Suprapubic skin (tissue), 4 donors: ENCODE measurements at places on chromosomes 16 and 17. TPM values are rescaled to one million over a fixed set of nuclear protein-coding genes. Genes with fewer than 3 reads are reported as not detected.
A peak's percentile ranks its signal among the peaks of the same experiment; 100 is the strongest.

NACA2 gene
- not detected for total RNA-seq

TBX2 gene
- 2.7 TPM for total RNA-seq

CDIPT gene
- 98.6 TPM for total RNA-seq

TBC1D16 gene
- 24.7 TPM for total RNA-seq

KIF2B gene
- not detected for total RNA-seq

ZNF19 gene
- 0.87 TPM for total RNA-seq

DNA sequence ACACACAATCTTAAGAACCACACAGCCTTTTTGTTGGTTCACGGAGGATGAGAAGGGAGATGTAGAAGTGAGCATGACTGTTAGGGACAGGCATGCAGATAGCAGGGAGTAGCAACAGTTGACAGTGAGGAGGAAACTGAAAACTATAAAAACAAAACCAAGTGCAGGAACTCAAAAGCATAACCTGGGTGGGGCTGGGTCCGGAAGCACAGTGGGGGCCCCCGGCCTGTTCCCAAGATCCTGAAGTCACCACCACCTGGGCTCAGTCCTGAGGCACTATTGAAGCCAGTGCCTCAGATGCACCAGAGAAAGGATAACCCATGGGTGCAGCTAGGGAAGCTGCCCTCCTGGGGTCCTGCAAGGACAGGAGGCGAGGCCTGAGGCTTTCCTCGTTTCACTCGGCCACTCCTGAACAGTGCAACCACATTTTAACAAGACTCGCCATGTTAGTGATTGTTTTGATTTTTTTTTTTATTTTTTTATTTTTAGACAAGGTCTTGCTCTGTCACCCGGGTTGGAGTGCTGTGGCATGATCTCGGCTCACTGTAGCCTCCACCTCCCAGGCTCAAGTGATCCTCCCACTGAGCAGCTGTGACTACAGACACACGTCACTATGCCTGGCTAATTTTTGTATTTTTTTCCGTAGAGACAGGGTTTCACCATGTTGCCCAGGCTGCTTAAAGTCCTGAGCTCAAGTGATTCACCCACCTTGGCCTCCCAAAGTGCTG is 27.7 kb upstream of the CBX4 start:
- H3K27me3 ChIP-seq, result peaks cover 41% of the 10 kb centered on the region
- H3K27ac ChIP-seq, result no peak overlapping the region
- H3K4me1 ChIP-seq, result peaks cover 7% of the 10 kb centered on the region
- H3K36me3 ChIP-seq, result no peaks in the 10 kb centered on the region
- DNase-seq, result no peak

GRCh38 chr16:86975445-86975844 is 341.7 kb downstream of the C16orf95 start:
- peaks cover 4% of the 10 kb centered on the region for H3K4me1 ChIP-seq
- no peaks in the 10 kb centered on the region for H3K36me3 ChIP-seq
- no peak for DNase-seq
- H3K27me3 ChIP-seq, result peaks cover 7% of the 10 kb centered on the region

- H3K36me3 ChIP-seq, result no peaks in the 10 kb centered on the region
- peaks cover 5% of the 10 kb centered on the region for H3K4me1 ChIP-seq
- H3K4me3 ChIP-seq, result no peak overlapping the region
- DNase-seq, result no peak
These were observed 129.8 kb downstream of the OR1D5 start for GRCh38 chr17:2933606-2934005.

GRCh38 chr17:81844887-81845286 is 10.0 kb upstream of the PPP1R27 start:
- H3K4me3 ChIP-seq, result no peak overlapping the region
- H3K36me3 ChIP-seq, result peaks cover 70% of the 10 kb centered on the region
- no peaks in the 10 kb centered on the region for H3K27me3 ChIP-seq
- H3K4me1 ChIP-seq, result peaks cover 32% of the 10 kb centered on the region
- no peak for DNase-seq

- no peaks in the 10 kb centered on the region for H3K4me1 ChIP-seq
- peaks cover 8% of the 10 kb centered on the region for H3K36me3 ChIP-seq
- no peak for DNase-seq
- H3K4me3 ChIP-seq, result no peak overlapping the region
These were observed 43.4 kb downstream of the MEAK7 start for GRCh38 chr16:84461029-84461412.

GRCh38 chr17:4142107-4142900 is 526 bp downstream of the ZZEF1 start:
- no peaks in the 10 kb centered on the region for H3K27me3 ChIP-seq
- peaks cover 60% of the 10 kb centered on the region for H3K4me1 ChIP-seq
- DNase-seq, result peak; percentile 82
- peak overlapping the region; percentile 97 for H3K4me3 ChIP-seq
- H3K36me3 ChIP-seq, result no peaks in the 10 kb centered on the region

GRCh38 chr17:56919717-56920116 is 5.9 kb upstream of the TRIM25 start:
- DNase-seq, result no peak
- no peaks in the 10 kb centered on the region for H3K36me3 ChIP-seq
- H3K27ac ChIP-seq, result no peak overlapping the region

- no peaks in the 10 kb centered on the region for H3K4me1 ChIP-seq
- H3K4me3 ChIP-seq, result peak overlapping the region; percentile 9
- DNase-seq, result no peak
- peaks cover 4% of the 10 kb centered on the region for H3K27me3 ChIP-seq
These were observed 1.7 kb downstream of the PIK3R6 start for GRCh38 chr17:8865811-8866210.

- H3K27me3 ChIP-seq, result no peaks in the 10 kb centered on the region
- H3K36me3 ChIP-seq, result no peaks in the 10 kb centered on the region
- no peak overlapping the region for H3K4me3 ChIP-seq
- H3K4me1 ChIP-seq, result peaks cover 10% of the 10 kb centered on the region
These were observed 25.3 kb downstream of the RPTOR start for GRCh38 chr17:80569924-80570323.

- H3K27ac ChIP-seq, result no peak overlapping the region
- no peak overlapping the region for H3K4me3 ChIP-seq
- H3K4me1 ChIP-seq, result no peaks in the 10 kb centered on the region
- H3K36me3 ChIP-seq, result no peaks in the 10 kb centered on the region
These were observed 269.7 kb downstream of the CBLN1 start for GRCh38 chr16:49011901-49012300.

GRCh38 chr17:56912105-56912999 is 1.5 kb downstream of the TRIM25 start:
- H3K27ac ChIP-seq, result peak overlapping the region; percentile 90
- H3K36me3 ChIP-seq, result peaks cover 11% of the 10 kb centered on the region
- peak overlapping the region; percentile 86 for H3K4me3 ChIP-seq
- H3K27me3 ChIP-seq, result no peaks in the 10 kb centered on the region
- H3K4me1 ChIP-seq, result peaks cover 65% of the 10 kb centered on the region

- H3K36me3 ChIP-seq, result no peaks in the 10 kb centered on the region
- no peak overlapping the region for H3K4me3 ChIP-seq
- no peaks in the 10 kb centered on the region for H3K27me3 ChIP-seq
These were observed 19.8 kb upstream of the FAM83G start for GRCh38 chr17:19024101-19025078.

DNA sequence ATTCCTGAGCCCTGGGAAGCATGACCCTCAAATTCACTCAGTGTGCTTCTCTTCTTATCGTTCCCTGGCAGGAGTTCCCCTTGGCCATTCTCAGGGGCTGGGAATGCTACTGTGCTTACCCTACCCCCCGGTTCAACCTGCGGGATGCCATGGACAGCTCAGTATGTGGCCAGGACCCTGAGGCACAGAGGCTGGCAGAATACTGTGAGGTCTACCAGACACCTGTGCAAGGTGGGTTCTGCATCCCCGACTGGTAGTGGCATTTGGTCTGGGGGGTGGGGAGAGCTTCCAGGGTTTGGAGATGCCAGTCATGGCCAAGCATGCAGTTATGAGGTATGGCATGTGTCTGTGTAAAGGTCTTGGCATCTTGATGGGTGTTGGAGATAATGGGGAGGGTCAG is 39.4 kb downstream of the WSCD1 start:
- no peaks in the 10 kb centered on the region for H3K4me1 ChIP-seq
- DNase-seq, result no peak
- H3K4me3 ChIP-seq, result no peak overlapping the region
- no peak overlapping the region for H3K27ac ChIP-seq
- H3K27me3 ChIP-seq, result no peaks in the 10 kb centered on the region

DNA sequence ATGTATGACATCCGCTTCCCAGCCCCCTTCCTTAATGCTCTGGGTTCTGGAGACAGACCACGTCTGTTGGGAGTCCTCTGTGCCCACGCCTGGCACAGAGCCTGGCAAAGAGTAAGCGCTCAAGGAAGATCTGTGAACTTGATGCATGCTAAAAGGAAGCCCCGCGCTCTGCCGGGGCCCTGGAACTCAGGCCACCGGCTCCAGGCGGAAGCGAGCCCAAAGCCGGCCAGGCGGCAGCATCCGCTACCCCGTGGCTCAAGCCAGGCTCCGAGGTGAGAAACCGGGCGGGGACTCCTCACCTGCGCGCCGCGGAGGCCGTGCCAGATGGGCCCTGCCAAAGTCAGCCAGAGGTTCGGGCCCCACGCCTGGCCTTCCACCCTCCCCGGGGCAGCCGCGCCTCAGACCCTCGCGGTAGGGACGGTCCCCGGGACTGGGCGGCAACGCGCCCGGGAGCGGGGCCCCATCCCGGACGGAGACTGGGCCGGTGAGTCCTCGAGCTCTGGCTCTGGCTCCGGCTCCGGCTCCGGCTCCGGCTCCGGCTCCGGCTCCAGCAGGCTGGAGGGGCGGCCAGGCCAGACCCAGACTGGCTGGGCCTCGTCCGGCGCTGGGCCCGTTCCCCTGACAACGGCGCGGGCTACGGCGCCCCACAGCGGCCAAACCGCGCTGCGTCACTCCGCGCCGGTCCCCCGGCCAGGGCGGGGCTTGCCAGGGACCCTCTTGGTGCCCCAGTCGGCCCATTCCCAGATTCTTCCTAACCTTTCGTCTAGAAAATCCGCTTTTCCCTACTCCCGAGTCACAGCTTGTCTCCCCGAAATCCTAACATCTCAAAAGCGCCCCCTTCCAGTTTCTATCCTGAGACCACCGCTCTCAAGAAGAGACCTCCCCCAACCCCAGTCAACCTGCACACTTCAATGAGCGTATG is at the start of gene ZDHHC1:
Gene ZDHHC1, minus strand, starts transcription at position 606 of the 922 bp plus-strand sequence. CDS start 8,702 bp downstream, outside the sequence.
- H3K36me3 ChIP-seq, result no peaks in the 10 kb centered on the region
- H3K4me3 ChIP-seq, result peak within 1 kb of the TSS; percentile 77
- no peaks in the 10 kb centered on the region for H3K27me3 ChIP-seq
- H3K27ac ChIP-seq, result peak within 1 kb of the TSS; percentile 82

DNA sequence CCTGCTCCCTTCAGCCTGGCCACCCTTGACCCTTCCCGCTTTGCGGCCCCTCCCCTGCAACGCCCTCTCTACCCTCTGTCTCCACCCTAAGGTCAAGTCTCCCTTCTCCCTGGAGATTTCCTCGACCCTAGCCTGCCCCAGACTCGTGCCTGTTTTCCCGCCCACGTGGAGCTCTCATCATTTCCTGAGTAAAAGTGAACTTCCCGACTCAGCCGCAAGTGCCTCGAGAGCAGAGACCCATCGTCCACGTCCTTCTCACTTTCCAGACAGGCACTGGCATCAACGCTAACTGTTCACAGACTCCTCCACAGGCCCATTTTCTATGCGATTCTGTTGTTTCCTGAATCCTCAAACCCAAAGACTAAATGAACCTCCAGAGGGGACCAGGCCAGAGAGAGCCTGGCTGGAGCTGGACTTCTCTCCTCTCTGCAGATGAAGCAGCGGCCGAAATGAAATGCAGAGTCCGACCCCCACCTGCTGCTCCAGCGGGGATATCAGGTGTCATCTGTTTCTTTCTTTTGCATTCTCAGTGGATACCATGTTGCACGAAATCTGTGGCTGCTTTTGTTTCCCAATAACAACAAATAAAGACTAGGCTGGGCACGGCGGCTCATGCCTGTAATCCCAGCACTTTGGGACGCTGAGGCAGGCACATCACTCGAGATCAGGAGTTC is 52.5 kb downstream of the RTN4RL1 start:
- peaks cover 3% of the 10 kb centered on the region for H3K4me1 ChIP-seq
- peaks cover 7% of the 10 kb centered on the region for H3K27me3 ChIP-seq
- no peak for DNase-seq
- H3K4me3 ChIP-seq, result no peak overlapping the region

DNA sequence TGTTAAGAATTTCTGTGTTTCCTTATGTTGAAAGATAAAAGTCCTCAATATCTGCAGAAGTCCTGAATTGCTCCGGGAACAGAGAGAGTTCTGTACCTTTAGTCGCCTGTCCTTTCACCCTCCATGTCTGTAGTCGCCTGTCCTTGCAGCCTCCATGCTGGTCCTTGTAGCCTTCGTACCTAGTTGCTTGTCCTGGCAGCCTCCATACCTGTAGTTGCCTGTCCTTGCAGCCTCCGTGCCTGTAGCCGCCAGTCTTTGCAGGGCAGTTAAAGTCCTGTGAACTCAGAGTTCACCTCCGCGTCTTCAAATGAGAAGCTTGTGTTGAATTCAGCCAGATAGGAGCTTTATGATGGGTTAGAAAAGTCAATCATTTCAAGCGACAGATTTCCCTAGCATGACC is 19.5 kb upstream of the ITGAX start:
- H3K27ac ChIP-seq, result no peak overlapping the region
- peaks cover 24% of the 10 kb centered on the region for H3K27me3 ChIP-seq
- H3K4me1 ChIP-seq, result peaks cover 11% of the 10 kb centered on the region
- no peak for DNase-seq

DNA sequence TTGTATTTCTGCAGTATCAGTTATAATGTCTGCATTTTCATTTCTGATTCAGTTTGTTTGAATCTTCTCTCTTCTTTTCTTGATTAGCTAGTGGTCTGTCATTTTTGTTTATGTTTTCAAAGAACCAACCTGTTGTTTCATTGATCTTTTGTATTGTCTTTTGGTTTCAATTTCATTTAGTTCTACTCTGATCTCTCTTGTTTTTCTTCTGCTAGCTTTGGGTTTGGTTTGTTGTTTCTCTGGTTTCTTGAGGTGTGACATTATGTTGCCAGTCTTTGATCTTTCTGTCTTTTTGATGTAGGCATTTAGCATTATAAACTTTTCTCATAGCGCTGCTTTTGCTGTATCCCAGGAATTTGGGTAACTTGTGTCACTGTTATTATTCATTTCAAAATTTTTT is 107.2 kb downstream of the PHKB start:
- no peaks in the 10 kb centered on the region for H3K36me3 ChIP-seq
- H3K27ac ChIP-seq, result no peak overlapping the region
- H3K4me3 ChIP-seq, result no peak overlapping the region

DNA sequence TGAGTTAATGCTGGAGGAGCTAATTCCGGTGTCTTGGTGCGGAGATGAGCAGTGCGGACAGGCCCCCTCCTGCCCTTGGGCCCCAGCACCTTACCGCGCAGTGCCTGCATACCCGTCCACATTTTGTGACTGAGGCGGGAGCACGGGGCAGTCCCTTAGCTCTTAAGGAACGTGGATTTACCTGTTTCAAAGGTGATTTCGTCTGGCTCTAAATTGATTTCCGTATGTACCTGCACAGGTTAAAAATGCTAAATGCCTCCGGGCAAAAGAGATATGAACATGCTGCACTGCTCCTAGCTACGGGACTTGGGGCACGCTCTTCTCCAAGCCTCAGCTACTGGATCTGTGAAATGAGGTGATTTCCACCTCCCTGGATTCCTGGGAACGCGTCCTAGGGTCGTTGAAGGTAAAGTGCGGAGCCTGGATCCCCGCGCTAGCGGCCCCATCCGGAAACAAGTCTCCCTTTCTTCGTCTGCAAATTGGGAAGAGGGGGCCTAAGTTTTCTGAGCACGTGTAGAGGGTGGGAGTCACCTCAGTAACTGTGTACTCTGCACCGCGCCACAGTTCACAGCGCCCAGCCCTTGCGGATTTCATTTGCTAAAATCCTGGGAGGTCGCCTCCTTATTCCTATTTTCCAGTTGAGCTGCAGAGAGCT is 669 bp upstream of the CRISPLD2 start:
- H3K4me1 ChIP-seq, result peaks cover 35% of the 10 kb centered on the region
- no peaks in the 10 kb centered on the region for H3K36me3 ChIP-seq

- peaks cover 31% of the 10 kb centered on the region for H3K4me1 ChIP-seq
- H3K27me3 ChIP-seq, result no peaks in the 10 kb centered on the region
- peaks cover 25% of the 10 kb centered on the region for H3K36me3 ChIP-seq
- H3K27ac ChIP-seq, result peak overlapping the region; percentile 92
- H3K4me3 ChIP-seq, result peak overlapping the region; percentile 99
These were observed 1.5 kb downstream of the FLCN start for GRCh38 chr17:17235212-17236174.
